ENCODE measurements at places on chromosomes 6 and 20.

DNA sequence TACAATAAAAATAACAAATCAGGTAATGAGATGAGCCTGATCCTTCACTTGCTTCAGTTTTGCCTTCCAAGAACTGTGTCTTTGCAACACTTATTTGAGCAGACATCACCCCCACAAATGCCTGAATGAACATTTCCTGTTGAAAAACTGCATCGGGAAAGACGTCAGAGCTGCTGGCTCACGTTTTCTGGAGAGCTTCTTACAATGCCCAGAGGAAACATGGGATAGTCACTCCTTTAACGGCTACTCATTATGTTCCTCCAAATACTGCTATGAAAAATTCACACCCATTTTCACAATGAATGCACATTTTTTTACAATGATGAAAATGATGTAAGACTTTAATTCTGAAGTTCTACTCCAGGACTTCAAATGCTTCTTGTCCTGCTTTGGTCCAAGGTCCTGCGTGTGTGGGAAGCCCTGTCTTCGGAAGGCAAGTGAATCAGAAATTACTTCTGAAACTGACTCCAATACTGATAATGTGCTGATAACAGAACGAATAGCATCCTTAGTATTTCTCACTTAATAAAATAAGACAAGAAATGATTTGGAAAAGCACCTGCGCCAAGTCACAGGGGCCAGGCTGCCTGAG lies 238.0 kb downstream of the ANKRD60 start:
- no peak for DNase-seq

DNA sequence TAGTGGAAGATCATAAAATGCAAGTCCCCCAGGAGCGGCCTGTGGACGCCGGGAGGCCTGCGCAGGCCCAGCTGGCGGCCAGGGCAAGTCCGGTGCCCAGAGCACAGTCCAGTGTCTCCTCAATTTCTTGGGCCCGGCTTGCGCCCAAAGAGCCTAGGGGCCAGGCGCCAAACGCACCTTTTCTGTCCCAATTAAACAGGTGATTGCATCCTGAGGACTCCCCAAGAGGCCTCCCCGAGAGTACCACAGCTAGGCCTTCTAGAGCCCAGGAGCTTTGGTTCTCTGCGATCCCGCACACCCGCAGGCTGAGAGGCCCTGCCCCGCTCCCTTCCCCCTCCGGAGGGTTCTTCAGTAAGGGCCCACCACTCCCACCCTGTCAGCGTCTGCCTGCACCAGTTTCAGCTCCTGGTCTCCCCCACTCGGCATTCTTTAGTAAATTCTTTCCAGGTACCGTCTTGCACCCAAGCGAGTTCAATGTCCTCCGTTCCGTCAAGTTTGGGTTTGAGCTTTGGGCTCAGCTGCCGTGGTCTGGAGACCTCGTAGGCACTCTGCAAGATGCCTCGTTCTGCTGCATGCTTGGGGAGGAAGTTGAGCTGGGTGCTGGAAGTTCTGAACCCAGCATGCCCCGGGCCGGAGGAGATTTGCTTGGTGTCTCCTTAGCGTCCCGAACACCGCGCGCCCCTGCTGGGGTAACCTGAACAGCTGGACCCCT lies 3.9 kb upstream of the NKX2-2 start:
- no peak for DNase-seq

DNA sequence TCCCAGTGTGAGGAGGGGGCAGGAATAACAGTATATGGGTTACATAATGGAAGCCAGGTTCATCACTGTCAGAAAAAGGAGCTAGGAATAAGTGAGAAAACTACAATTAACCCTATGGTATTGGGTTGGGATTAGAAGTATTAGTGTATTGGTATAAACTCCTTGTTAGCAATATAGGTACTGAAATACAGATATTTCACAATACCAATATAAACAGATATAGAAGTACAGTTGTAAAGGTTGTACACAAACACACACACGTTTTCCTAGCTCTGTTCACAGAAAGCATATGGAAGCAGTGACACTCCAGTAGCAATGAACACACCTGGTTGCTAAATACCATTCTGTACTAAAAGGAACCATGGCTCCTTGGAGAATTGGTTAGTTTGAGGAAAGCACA lies 148.5 kb downstream of the KIF16B start:
- DNase-seq, result no peak

DNA sequence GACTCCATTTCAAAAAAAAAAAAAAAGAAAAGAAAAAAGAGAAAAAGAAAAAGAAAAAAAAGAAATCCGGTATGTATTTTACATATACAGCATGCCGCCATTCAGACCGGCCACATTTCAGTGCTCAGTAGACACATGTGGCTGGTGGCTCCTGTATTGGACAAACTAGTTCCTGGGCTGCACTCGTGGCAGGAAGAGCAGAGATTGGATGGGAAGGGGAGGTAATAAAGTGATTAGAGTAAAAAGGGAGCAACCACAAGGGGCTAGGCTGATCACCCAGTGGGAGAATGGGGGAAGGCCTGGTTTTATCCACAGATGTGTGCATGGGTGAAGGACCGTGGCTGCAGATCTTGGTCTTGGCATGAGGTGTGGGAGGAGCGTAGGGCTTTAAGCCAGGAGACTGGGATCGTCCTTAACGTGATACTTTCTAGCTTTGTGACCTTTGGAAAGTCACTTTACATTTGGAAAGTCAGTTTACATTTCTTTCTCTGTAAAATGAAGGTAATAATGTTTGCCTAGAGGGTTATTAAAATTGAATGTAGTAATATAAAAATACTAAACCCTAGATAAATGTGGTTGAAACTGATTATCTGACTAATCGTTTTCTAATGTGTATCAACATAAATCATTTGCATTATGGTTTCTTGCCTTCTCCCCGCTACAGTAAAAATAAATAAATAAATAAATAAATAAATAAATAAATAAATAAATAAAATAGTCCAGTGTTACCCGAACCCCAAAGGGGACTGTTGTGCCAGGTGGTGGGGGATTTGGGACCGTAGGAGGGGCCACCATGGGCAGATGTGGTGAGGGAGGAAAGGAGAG lies 869 bp upstream of the TRIM15 start:
- DNase-seq, result no peak

- no peak for DNase-seq
Measured at GRCh38 chr20:62416651-62417637, 9.9 kb upstream of the CABLES2 start.

- DNase-seq, result no peak
Measured at GRCh38 chr20:47557218-47557617, 55.5 kb downstream of the NCOA3 start.

GRCh38 chr20:11845340-11845739 lies 72.4 kb upstream of the BTBD3 start:
- no peak for DNase-seq

- DNase-seq, result no peak
Measured at GRCh38 chr20:51634257-51634656, 91.7 kb upstream of the NFATC2 start.

DNA sequence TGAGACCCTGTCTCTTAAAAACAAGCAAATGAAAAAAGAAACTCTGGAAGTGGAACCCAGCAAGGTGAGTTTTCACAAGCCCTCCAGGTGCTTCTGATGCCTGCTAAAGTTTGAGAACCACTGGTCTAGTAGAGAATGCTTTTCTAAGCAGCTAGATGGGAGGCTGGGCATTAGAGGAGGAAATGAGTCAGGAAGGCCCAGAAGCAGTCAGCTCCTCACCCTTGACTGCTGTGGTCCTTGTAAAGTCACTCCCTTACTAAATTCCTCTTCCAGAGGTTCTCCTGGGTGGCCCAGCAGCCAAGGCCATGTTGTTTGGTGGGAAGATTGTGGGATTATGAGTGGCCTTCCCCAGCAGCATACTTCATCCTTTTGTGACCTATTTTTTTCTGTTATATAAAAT lies 52.0 kb upstream of the FYN start:
- DNase-seq, result no peak

DNA sequence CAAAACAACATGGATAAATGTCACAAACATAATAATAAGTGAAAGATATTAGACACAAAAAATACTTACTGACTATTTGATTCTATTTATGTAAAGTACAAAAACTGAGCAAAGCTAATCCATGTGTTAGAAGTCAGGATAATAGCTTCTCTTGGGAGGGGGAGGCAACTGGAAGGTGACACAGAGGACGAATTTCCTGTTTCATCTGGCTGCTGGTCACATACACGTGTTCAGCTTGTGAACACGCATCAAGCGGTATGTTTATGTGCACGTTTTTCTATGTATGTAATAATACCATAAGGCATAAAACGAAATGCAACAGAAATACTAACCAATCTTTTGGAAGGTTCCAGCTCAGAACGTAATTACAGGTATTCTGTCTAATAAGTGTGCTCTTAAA lies 54.3 kb downstream of the MKKS start:
- no peak for DNase-seq

- DNase-seq, result no peak
Measured at GRCh38 chr6:15305496-15305895, 59.6 kb downstream of the JARID2 start.

DNA sequence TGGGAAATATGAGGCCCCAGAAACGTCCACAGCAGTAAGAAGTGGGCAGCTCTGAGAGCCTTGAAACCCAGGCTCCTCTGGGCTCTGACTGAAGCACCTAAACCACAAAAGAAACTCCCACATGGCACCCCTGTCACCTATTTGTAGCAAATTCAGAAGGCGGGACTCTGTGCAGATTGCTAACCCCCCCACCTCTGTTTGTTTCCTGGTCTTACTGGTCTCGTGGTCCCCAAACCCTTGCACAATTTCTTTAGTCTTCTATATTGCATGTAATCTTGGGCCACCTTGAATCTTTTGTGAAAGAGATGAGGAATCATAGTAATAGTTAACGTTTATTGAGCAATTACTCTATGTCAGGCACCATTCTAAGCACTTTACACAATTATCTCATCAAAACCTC lies 154.3 kb downstream of the PREX1 start:
- DNase-seq, result no peak

DNA sequence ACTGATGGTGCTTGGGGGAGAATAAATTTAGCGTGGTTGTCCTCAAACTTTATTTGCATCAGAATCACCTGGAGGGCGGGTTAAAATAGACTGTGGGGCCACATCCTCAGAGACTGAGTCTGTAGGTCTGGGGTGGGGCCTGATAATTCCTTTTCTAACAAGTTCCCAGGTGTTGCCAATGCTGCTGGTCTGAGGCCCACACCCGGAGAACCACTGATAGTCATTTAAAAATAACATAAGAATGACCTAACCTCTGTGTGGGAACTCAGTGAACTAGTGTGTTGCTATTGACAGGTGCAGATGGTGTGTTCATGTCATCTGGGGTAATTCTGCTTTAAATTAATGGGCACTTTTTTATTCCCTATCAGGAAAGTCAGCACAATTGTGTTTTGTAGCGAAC lies 64.8 kb downstream of the RTN4IP1 start:
- DNase-seq, result no peak

DNA sequence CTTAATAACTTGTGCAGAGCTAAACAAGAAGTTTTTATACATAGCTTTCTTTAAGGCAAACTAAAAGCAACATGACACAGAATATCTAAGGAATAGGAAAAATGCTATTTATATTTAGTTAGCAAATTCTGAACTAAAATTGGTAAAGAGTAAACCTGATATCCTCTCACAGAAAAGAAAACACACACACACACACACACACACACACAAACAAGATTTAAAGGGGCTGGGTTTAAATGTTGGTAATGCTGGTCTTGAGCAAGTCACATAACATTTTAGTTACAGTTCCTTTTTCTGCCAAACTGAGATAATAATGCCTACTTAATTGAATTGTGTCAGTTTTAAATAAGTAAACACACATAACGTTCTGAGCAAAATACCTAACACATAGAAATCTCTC lies 1.6 kb downstream of the TRDN start:
- DNase-seq, result no peak

Data from cerebellum (tissue), 4 donors.